ENCODE measurements at places on chromosomes 3 and 15.

GRCh38 chr3:23548706-23549105 lies 257.0 kb upstream of the UBE2E1 start:
- peak; percentile 53 for DNase-seq

DNA sequence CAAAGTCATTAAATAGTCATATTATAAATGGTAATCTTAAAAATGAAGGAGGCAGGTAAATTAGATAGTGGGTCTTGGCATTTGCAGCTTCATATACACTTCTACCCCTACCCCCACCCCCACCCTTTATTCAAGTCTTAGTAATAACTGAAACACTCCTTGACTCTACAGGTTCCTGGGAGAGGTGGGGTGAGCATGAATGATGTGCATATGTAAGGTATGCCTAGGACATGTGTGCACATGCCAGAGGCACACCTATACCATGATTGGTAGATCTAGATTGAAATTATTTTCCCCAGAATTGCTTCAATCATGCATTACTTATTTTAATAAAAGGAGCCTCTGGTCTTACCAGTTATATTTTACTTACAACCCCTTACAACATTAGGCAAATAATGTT lies 40.1 kb upstream of the PDCD6IP start:
- DNase-seq: peak; percentile 74

GRCh38 chr15:35327789-35328188 lies 218.2 kb downstream of the DPH6 start:
- no peak for DNase-seq

- no peak for DNase-seq
Measured at GRCh38 chr3:58776231-58776630, 109.7 kb upstream of the FAM3D start.

DNA sequence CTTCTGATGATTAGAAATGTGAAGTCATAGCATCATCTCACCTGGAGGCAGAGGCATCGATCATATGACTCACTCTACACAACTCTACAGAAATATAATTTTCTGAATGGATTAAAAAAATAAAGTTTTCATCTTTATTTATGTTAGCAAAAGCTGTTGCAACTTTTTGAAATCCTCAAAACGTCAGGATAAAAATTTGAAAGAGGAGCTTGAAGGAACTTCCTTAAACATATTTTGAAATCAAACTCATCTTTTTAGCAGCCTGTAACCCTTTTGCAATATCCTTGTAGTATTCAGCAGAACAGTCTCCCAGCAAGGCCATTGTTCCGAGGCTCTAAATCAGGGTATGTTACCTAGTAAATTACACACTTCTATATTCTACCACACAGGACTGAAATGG lies 985.4 kb downstream of the PLOD2 start:
- DNase-seq: no peak

DNA sequence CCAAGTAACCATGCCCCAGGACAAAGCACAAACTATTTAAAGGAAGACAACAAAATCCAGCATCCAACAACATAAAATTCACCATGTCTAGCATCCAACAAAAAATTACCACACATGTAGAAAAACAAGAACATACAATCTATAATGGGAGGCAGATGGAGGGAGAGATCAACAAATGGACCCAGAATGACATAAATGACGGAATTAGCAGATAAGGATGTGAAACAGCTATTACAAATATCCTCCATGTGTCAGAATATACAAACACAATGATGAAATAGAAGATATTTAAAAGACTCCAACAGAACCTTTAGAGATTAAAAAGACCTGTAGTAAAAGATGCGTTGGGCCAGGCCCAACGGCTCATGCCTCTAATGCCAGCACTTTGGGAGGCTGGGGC lies 10.8 kb downstream of the LYSMD4 start:
- no peak for DNase-seq

GRCh38 chr15:40436116-40436891 lies 4.4 kb upstream of the BAHD1 start:
- DNase-seq: no peak

DNA sequence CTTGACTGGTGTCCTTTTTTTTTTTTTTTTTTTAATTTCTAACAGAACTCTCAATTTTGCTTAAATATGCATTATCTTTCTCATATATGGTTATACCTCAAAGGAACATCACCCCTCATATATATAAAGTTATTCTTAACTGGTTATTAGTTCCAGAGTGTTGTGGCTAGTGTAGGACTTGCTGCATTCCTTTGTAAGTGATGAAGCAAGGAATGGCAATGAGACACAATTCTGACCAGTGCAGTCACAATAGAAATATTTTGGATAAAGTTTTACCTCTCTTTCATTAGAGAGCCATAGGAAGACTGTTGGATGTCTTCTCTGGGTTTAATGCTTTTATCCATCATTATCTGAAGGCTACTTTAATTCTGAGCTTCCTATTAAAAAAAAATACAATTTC lies 75.5 kb upstream of the CBLB start:
- peak; percentile 44 for DNase-seq

- DNase-seq: no peak
Measured at GRCh38 chr3:46861605-46862368, 1.5 kb downstream of the MYL3 start.

GRCh38 chr3:12042638-12043037 lies 38.5 kb downstream of the SYN2 start:
- no peak for DNase-seq

GRCh38 chr3:122146466-122146865 lies 37.0 kb upstream of the CASR start:
- peak; percentile 29 for DNase-seq

DNA sequence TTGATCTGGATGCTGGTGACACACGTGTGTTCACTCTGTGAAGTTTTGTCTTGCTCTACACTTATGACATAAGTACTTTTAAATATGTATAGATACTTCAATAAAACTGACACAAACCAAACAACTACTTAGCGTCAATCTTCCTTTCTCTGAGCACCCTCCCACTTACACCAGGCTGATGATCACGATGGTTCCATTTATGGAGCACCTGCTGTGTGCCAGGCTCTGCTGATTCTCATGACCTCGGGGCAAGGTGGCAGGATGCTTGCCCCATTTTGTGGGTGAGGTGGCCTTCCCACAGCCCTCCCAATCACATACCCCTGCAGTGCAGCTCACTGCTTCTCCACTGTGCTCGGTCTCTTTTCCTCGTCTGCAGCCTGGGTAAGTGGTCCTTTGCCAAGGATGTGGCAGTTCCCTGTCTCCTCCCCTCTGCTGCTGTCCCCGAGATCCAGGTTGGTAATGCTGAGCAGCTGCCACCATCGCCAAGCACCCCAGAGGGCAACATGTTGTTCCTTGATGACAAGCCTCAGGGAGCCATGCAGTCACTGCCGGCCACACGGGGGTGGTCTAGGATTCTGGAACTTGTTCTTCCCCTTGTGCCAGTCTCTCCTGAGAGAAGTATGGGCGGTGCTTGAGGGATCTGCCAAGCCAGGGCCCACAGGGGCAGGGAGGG lies 20.6 kb upstream of the ADCY5 start:
- DNase-seq: no peak

- DNase-seq: peak; percentile 52
Measured at GRCh38 chr15:59762558-59762957, 73.4 kb upstream of the BNIP2 start.

DNA sequence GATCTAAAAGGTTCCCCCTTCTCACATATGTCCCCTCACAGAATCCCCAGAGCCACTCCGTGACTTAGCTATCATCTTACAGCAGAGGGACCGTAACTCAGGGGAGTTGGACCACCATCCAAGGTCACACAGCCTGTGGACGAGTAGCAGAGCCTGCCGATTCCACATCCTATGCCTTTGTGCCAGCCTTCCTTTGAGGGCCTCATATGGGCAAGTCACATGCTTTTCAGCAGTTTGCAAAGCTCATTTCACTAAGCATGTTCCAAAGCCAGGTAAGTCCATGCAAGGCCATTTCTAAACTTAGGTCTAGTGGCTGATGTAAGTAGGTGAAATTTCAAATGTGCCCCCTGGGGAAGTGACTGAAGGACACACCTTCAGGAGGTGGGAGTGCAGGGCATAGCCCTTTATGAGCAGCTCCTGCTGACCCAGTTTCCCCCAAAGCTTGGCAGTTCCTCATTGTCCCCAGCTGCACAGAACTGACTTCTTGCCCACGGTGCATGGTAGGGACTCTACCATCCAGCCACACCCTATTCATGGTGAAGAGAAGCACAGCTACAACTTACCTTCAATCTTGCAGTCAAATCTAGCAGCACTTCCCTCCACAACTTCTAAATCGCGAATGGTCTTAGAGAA lies 33.3 kb upstream of the HACD2 start:
- no peak for DNase-seq

DNA sequence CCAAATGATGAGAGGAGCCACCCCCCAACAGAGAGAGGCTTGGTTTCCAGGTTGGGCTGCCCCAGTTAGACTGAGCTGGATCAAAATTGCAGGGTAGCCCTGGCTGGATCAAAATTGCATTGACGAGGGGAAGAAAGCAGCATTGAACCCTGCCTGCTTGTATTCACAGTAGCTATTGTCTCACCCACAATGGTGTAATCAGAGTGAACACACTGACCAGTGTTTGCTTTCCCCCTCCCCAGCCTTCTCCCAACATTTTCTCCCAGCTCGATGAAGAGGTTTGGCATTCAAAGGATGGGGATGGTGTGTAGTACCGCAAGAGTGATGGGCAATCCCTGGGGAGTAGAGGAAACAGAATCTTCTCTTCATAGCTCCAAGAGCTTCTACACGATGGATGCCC lies 223.8 kb downstream of the ADAMTS9 start:
- no peak for DNase-seq

- DNase-seq: no peak
Measured at GRCh38 chr3:116413319-116413718, 32.0 kb downstream of the LSAMP start.

DNA sequence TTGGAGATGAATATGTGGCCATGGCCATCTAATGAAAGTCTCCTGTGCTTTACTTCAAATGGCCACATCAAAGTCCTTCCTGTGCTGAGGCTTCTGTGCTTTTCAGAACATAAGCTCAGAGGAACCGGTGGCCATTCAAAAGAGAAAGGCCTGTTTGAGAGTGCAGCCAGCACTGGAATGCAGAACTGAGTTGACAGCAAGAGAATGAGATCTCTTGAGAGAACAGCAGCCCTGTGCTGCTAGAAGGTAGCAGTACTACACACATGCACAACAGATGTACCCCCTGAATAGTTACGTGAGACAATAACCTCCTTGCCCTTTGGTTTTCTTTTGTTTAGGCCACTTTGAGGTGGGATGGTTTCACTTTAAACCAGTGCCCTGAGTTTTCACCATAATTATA lies 292.5 kb downstream of the PTPRG start:
- DNase-seq: no peak

DNA sequence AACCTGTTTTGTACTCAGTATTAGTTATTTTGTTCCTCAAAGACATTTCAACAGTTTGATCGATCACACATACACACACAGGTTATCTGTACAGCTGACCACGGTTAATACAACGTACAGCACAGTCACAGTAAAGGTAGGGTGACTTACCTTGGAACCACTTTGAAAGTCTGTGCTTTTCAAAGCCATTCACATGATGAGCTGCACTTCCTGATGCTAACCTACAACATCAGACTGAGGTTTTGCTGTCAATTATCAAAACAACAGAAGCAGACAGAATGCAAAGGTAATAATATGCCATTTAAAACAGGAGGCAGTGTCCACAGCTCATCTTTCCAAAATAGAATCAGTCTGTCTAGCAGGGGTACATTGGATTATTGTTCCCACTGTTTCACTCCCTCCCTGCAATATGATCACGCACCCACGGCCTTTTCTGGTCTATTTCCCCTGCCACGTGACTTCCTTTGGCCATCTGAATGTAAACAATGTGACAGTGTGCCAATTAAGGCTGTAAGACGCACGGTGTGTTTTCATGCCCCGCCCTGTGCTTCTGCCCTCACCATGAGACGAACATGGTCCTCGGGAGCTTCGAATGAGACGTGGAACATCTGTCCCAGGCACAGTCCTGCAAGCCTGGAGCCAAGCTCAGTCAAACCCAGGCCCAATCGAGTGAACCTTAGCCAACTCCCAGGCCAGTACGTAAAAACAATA lies 102.4 kb downstream of the FMN1 start:
- no peak for DNase-seq

- peak; percentile 81 for DNase-seq
Measured at GRCh38 chr15:84747416-84748273, 747 bp upstream of the ZNF592 start.

- DNase-seq: no peak
Measured at GRCh38 chr15:52136442-52136980, 23.9 kb upstream of the BCL2L10 start.

GRCh38 chr3:117238806-117239205 lies 529.2 kb downstream of the TUSC7 start:
- DNase-seq: no peak

DNA sequence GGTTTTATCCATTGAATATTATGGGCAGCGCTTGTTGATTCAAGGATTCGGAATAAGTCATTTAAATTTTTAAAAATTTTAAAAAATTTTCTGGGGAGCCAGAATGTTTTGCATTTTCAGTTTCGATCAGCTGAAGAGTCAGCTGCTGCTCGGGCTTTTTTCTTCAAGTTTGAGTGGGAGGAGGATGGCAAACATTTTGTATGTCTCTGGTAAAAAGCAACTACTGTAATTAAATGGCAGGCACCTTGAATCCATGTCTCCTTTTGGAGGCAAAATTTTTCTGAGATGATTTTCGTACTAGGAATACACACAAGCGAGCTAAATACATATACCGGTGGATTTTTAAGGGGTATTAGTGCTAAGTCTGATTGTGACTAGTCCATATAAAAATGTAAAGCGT lies 612 bp downstream of the C3orf38 start:
- DNase-seq: peak; percentile 21

GRCh38 chr15:84960391-84961113 lies 21.1 kb upstream of the PDE8A start:
- DNase-seq: no peak

Data from mammary epithelial cell (primary cell).